ENCODE measurements at places on chromosomes 2 and 18. TPM values are rescaled to one million over a fixed set of nuclear protein-coding genes. Genes with fewer than 3 reads are reported as not detected.
A peak's percentile ranks its signal among the peaks of the same experiment; 100 is the strongest.

DNA sequence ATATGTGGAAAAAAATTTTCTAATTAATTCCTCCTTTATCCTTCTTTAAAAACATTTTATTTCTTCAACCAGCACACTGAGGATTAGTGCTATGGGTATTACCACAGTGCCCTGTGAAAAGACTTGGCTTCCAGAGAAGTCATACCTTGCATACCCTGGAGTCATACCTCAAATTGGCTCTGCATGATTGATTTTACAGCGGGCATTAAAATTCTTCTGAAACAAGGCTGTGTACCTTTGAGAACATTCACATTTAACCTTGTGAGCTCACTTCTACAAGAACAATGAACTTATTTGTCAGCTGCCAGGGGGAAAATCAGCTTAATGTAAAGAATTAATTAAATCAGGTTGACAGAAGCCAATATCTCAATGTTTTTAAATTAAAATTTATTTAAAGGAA is 44.6 kb downstream of the SLC35F5 start:
- DNase-seq: no peak

DNA sequence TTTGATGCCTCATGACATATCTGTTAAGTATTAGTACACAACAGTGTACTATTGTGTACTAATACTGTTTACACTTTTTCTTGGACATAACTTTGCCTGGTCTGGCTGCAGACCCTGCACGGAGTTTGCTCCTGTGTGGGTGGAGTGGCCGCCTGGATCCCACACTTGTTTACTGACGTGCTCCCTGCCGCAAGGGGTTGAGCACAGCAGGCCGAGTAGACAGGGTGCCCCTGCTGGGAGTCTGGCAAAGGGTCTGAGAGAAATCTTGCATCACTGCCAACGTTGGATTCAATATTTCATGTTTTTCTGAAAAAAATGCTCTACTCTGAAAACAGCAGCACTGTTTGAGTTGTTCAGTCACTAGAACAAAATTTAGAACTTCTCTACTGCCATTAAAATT is 59.0 kb downstream of the PDK1 start:
- no peak for DNase-seq

DNA sequence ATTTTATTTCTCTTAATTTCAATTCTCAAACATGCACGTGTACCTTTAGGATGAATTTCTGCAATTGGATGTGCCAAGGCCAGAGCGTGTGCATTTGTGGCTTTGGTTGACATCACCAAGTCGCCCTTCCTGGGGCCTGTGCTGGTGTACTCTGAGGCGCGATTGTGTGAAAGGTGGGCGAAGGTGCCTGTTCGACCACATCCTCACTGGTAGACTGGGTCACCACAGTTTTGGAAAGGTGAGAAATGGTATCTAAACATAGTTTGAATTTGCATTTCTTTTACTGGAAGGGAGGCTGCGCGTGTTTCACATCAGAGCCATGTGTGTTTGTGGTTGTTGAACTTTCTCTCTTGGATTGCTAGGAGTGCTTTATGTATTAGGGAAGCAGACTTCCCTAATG is 89.8 kb downstream of the LDLRAD4 start:
- no peak for DNase-seq

GRCh38 chr18:54769526-54770464 is 58.5 kb upstream of the RAB27B start:
- no peak for DNase-seq

GRCh38 chr2:23566241-23567142 is 181.5 kb downstream of the KLHL29 start:
- peak; percentile 36 for DNase-seq

DNA sequence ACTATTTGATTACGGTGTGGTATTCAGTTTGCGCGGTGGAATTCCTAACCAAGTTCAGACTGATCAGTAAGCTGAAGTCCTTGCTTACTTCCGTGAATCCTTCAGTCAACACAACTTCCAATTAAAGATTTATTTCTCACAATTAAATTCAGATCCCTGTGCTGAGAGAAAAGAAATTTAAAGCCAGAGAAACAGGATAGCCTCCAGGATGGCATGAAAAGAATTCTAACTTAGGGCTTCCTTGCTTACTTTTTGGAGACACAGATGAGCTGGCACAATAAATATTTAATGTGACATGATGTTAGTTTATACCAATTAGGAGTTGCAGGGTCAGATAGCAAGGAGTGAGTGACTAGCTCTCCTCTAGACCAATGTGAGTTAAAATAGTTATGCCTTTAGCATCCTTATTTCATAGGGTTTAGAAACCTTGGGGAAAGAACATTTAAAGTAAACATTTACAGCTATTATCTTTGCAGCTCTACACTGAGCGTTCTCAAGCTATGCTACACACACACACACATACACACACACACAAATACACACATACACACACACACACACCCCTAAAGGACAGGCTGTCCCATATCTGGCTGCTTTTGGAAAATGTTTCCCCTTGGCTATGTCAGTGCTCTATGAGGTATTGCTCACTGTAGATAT is 151.0 kb downstream of the TRIB2 start:
- DNase-seq: no peak

The IL1B gene
- total RNA-seq: 57.5 TPM

The TMEM178A gene
- 0.10 TPM for total RNA-seq

DNA sequence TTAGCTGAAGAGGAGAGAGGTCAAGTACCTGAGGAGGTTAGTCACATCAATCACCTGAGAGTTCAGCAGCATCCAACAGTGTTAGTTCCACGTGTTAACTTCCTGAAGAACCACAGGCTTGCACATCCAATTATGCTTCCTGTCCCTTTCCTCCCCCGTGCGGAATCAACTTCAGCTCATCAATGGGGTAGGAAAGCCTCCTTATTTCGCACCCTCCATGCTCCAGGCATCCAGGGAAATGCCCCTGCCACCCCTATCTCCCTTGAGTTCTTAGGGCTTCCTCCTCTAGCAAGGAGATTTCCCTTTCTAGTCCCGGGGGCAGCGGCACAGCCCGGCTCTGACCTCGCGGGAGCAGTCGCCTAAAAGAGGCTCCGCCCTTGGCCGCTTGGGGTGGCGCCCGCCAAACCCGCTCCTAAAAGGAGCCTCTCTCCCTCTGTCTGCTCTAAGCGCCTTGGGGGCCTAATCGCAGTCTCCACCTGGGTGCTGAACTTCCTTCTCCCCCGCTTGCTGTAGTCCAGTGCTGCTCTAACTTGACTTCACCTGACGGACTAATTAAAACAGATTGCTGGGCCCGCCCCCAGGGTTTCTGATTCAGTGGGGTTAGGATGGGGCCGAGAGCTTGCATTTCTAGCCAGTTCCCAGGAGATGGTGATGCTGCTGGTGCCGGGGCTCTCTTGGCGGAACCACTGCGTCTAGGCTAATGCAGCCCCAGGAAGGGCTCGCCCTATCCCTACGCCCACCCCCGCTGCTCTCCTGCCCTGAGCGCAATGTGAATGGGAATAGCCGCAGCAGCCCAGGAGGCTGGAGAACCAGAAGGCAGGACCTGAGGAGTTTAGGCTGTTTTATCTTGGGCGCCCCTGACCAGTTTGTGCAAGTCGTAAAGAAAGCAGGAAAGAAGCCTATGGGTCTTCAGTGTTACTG is 3.4 kb upstream of the TET3 start:
- DNase-seq: peak; percentile 45

The ACVR1 gene
- total RNA-seq: 33.6 TPM

The RNU2-63P gene
- not detected for total RNA-seq

The LRRC30 gene
- not detected for total RNA-seq

DNA sequence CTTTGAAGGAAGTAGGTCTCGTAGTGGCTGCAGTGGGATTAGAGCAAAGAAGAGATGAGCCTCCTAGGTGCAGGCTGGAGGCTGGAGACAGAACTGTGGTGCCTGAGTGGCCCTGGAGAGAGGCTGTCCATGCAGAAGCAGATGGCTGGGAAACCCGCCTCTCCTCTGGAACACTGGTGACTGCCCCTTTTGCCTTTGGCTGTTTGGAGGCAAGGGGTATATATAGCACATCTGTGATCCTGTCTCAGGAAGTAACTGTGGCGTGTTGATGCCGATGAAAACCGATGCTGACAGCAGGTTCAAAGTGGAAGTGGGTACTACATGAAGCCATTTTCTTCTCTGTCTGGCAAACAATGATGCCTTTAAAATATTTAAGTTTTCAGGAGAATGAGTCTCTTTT is 43.5 kb downstream of the SLC9A2 start:
- DNase-seq: no peak

The RAX gene
- total RNA-seq: not detected

DNA sequence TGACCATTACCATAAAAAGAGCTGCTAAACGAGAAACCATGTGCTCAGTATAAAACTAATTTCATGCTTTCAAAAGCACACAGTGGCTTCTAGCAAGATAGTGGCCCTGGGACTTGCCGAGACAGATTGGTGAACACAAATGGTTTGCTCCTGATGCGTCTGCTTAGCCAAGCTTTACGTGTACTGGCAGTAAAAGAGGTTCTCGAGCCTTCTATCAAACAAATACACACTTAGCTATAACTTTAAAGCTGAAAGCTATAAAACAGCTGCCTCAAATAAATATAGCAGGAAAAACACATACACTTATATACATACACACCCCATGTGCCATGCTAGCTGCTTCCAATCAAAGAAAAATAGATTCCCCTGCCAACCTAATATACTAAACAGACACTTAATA is 117.0 kb downstream of the ZNF385B start:
- DNase-seq: no peak

The IL1R2 gene
- 4.3 TPM for total RNA-seq

DNA sequence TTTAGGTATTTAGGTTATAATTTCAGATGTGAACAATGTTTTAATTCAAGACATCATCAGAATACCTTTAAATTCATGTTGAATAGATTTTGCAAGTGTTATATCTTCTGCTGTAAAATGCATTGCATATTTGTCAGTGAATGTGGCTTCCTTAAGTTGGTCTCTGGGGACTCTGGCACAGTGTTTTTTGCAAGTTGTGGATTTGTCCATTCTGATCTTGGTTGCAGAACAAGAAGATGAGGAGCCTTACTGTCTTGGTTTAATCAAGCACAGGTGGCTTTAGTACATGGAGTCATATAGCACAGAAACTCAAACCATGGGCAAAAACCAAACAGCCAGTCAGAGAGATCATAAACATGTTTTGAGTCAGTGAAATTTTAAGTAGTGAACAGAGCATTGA is 135.7 kb downstream of the ARHGAP28 start:
- no peak for DNase-seq

The TACR1 gene
- total RNA-seq: not detected
